ENCODE measurements at places on chromosomes 6 and 20.
A peak's percentile ranks its signal among the peaks of the same experiment; 100 is the strongest.

DNA sequence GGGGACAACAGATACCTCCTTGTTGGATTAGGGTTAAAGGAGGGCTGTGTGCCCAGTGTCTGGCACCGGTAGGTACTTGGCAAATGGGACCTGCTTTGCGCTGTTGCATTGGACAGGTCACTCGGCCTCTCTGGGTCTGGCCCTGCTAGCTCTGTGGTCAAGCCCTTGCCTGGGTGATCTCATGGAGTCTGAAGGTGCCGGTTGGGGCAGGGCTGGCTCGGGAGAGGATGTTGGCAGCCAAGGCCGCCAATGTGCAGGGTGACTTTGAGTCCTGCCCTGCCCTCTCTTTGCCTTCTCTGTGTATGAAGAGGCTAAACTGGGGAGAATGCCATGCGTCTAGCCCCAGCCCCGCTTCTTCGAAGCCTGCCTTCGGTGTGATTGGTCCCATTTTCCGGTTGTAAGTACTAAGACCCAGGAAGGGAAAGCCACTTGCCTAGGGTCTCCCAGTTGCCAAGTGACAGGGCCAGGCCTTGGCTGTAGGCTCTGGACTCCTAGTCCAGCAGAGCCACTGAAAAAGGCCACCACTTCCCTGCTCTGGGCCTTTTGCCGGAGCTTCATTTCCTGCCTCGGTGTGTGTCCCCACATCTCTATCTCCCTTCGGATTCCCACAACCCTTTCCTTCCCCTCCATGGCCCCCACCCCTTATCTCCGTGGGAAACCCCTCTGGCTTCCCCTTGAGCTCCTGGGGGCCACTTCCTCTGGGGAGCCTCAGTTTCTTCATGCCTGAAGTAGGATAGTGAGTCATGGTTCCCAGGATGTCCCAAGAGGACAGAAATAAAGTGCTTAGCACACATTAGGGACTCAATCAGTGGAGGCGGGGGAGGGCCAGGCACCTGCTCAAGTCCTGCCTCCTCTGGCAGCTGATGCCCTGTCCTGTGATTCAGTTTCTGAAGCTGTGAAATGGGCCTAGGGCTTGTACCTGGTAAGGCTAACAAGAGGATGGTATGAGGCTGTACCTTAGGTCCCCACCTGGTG, 3.9 kb downstream of the SRC start:
- no peak for DNase-seq

DNA sequence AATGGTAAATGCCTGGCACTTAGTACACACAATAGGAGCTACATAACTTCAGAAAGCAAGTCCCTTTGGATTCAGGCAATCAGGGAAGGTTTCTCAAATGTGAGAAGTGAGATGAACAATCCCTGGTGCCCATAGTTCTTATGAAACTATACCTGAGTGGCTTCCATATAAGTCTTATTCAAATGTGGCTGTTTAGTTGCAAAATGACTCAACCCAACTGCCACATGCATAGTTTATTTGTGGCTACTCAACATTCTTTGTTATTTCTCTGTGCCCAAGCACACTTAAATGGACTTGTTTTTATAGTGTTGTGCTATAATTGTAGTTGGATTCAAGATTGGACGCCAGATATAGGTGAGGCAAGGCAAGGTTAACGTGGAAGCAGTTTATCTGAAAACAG, 93.7 kb upstream of the ATXN1 start:
- no peak for DNase-seq

DNA sequence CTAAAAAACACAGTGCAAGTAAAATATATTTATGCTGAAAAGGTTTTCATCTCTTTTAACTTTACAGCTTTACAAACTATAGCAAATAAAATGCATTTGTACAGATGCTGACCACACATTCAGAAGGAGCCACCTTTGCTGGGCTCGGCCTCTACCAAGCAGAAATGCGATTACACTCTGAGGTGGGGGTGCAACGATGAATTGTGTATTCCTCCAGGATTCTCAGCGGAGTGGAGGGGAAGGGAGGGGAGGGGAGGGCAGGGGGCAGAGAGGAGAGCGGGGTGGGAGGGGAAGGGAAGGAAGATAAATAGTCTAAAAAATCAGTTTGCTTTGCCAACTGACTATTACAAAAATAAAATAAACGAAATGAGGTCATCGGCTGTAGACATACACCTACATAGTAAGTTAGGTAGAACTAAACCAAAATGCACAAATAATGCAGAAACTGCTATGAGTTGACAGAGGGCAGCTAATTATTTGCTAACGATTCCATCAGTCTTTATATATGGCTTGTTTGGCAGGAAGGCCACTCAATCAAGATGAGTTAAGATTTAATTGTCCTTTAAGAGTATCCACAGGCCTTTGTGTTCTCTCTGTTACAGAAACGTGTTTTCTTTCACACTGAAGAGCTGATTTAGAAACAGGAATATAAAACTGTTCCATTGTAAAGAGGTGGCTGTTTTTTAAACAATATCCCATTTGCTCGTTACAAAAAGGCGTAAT, 90.1 kb downstream of the TAF4 start:
- DNase-seq = no peak

DNA sequence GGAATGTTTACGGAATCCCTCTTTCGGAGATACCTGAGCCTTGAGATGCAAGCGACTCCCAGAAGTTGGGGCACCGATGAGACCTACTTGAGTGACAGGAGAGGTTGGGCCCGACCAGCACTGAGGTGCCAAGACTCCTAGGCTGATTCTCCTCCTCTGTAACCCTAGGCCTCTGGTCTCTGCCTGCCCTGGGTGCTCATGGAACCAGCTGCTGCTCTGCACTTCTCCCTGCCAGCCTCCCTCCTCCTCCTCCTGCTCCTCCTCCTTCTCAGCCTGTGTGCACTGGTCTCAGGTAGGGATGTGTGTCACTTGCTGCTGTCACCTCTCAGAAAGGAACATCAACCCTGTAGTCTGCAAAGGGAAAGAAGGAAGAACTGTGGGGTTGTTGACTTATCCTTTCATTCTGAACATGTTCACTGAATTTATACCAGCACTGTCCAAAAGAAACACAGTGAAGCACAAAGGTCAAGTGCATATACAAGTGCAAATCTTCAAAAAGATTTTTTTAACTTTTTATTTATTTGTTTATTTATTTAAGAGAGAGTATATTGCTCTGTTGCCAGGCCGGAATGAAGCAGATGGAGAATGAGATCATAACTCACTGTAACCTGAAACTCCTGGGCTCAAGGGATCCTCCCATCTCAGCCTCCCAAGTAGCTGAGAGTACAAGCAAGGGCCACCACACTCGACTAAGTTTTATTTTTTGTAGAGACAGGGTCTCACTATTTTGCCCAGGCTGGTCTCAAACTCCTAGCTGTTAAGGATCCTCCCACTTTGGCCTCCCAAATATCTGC, 913 bp downstream of the BTN2A2 start:
- peak; percentile 44 for DNase-seq

DNA sequence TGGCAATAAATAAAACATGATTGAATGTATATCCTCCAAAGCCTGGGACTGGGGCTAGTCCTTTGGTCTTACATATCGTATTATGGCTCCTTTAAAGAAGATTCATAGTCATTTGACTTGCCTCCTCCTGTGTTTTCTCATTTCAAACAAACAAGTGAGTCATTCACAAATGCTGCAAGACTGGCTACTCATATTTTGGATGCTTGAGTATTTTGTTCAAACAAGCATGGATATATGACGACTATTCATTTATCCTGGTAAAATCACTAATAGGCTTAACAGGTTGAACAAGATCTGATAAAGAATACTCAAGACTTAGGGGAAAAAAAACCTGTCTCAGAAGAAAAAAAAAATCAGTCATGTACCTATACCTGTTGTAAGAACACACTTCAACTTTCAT, 111.1 kb upstream of the CCDC28A start:
- no peak for DNase-seq

- DNase-seq = no peak
Measured at GRCh38 chr20:43755390-43755789, 28.6 kb upstream of the GTSF1L start.

DNA sequence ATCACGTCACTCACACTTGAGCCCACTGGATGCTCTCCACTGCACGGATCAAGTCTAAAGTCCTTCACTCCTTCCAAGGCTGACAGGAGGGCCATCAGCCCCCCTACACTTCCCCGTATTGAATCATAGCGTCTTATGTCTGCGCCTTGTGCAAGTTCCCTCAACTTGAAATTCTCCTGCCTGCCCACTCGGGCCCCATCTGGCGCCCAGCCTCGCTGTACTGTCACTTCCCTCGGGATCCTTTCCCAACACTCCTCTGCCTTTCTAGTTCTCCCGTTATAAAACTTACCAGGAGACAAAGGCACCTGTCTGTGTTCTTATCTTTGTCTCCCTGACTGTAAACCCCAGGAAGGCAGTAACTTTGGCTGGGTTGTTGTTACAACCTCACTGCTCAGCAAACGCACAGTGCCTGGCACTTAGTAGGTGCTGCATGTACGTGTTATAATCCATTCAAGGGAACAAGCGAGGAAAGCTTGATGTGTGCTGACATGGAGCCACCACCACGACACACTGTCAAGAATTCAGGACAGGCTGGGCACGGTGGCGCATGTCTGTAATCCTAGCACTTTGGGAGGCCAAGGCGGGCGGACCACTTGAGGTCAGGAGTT, 33.8 kb upstream of the ZFAND3 start:
- no peak for DNase-seq

DNA sequence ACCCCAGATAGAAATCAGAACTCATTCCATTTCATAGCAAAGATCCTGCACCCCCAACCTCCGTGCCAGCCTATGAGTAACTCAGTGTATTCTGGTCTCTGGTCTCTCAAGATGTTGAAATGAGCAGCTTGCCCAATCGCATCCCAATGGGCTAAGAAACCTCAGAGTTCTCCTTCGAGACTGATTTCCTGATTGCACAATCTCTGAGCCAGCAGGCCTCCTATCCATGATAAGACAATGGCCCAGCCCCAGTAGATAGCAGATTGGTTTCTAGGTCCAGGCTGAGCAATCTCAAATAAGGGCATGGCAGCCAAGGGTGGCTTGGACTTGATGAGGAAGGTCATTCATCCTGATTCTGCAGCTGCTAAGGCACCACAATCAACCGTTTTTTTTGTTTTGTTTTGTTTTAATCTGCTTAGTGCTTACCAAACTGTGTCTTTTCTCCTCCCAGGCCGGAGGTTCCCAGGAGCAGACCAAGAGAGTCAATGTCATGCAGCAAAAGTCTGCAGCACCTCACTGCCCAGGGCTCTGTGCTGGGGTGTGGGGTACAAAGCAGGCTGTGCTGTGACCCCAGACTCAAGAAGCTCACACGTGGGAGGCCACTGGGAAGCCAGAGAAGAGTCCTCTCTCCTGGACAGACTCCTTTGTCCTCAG, 125.1 kb upstream of the NXT1 start:
- no peak for DNase-seq

DNA sequence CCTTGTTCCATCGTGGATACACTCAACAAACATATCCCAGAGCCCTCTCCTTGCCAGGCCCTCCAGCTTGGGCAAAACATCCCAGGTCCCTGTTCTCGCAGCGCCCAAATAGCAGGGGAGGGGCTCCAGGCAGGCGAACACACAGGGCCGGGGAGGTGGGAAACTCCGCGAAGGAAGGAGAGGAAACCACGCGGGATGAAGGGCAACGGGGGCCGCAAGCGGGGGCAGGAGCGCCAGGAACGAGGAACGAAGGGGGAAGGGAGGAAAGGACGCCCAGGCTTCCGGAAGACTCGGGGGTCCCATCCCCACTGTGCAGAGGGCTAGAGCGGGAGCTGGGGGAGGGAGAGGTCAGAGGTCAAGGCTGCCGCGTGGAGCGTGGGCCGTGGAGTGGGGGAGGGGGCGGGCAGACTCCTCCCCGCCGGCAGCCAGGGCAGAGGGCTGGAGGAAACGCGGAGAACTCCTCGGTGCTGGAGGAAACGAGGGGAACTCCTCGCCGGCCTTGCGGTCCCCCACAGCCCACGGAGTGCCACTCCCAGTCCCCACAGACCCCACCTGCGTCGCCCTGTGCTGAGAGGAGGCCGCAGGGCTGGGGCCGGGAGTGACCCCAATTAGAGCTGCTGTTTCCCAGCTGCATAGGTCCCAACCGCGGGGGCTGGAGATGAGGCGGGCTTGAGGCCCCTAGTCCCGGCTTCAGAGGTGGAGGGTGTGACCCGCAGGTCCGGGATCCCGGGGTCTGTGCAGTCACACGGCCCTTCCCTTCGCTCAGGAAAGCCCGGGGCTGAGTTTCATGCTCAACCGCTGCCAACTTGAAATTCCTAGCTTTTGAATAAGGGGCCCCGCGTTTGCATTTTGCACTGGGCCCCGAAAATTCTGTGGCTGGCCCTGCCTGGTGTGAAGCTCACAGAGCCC, 1.2 kb upstream of the RBM38 start:
- DNase-seq = no peak

DNA sequence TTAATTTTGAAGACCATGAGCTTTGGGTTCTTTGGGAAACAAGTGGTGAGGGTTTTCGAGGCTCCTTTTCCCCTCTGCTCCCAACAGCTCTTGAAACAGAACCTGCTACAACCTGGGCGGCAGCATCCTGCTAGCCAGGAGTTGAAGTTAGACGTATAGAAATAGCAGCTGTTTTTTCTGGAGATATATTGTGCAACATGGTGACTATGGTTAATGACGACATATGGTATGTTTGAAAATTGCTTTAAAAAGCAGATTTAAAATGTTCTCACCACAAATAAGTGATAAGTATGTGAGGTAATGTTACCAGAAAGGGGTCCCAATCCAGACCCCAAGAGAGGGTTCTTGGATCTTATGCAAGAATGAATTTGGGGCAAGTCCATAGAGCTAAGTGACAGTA, 138.9 kb downstream of the PDE7B start:
- no peak for DNase-seq

DNA sequence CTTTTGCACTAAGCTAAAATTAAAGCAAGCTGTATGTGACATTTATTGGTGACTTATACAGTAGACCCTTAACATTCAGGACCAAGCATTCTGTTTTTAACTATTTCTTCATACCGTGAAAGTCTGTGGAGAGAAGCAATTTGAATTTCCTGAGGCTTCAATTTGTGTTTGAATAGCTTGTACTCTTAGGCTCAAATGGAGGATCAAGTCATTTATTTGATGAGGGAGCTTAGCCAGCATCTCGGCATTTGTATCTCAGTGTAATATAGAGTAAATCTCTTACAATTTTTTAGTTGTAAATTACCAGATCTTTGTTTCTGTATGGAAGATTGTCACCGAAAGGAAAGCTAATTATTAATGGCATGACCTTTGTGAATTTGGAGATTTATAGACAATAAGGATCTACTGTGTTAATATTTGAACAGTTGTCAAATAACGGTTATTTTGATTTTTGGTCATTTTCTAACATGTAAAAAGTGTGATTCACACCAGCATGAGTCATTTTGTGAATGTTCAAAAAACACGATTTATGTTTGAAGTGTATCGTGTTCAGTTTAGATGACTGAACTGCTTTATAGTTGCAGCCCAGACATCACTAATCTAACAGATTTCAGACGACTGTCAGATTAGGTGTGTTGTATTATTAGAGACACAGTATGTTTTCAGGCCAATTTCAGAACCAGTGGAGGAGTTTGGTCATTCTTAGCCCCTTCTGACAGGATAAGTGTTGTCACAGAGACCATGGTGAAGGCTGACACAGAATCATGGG, 332.9 kb downstream of the CDKAL1 start:
- no peak for DNase-seq

Data from DND-41 (cell line).